ENCODE measurements at places on chromosomes 12 and 14. TPM values are rescaled to one million over a fixed set of nuclear protein-coding genes. Genes with fewer than 3 reads are reported as not detected.

DNA sequence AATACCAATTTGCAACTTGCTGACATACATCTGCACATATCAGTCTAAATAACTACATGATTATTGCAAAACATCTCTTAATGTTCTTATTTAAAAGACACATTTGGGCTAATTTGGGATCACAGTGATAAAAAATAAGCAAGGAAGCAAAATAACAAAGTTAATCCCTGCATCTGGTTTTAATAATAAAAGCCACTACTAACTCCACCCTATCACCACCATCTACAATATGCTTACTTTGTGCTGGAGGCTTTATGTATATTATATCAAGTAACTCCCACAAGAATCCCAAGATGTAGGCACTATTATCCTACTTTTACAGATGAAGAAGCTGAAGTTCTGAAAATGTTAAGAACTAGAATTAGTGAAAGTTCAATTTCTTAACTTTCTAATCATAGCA lies 45.7 kb downstream of the TAOK3 start:
- peaks cover 4% of the 10 kb centered on the region for H3K4me1 ChIP-seq
- H3K27ac ChIP-seq: no peak overlapping the region
- no peak for DNase-seq
- H3K27me3 ChIP-seq: no peaks in the 10 kb centered on the region

- peak within 1 kb of the TSS; percentile 78 for H3K4me3 ChIP-seq
- peaks cover 4% of the 10 kb centered on the region for H3K4me1 ChIP-seq
- H3K27ac ChIP-seq: peak within 1 kb of the TSS; percentile 80
These were observed at the start of gene VCPKMT for GRCh38 chr14:50116181-50116956. VCPKMT (minus strand) TSS chr14:50116572; CDS start chr14:50116552, 20 bp downstream.

DNA sequence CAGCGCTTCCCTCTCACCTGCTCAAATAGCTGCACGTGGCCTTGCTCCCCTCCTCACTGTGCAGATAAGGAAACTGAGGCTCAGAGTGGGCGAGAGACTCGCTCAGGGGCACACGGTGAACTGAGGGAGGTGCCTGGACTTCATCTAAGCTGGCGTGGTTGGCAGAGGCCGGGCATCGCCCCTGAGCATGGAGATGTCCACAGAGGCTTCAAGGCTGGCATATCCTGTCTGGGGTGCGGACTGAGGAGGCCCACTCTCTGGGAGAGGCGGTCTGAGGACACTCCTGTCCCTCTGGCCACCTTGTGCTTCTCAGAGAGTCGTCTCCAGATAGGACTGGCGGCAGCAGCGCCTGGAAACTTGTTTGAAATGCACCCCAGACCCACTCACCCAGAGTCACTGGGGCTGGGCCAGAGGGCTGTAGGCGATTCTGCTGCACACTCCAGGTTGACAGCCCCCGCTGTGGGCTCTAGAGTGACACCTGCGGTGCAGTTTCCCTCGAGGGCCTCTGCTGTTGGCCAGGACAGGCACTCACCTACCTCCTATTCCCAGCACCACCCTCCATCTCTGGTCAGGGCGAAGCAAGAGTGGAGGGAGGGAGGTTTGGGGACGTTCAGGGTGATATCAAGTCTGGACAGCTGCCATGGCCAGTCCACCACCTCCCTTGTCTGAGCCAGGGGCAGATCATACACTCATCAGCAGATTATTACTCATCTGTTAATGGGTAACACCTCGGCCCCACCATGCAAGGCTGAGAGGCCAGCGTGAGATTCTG lies 11.2 kb upstream of the LBHD2 start:
- H3K36me3 ChIP-seq: no peaks in the 10 kb centered on the region
- no peak for DNase-seq
- H3K4me1 ChIP-seq: peaks cover 11% of the 10 kb centered on the region
- no peak overlapping the region for H3K27ac ChIP-seq

Gene CHGA
- not detected for total RNA-seq

Gene REC8
- 9.5 TPM for total RNA-seq

Gene VASH1
- total RNA-seq: 13.5 TPM
